Right forelimb (tissue), 1 donor: ENCODE measurements at places on chromosomes 12 and 14.

GRCh38 chr14:28151926-28152325 is 614.7 kb upstream of the FOXG1 start:
- no peak for DNase-seq

DNA sequence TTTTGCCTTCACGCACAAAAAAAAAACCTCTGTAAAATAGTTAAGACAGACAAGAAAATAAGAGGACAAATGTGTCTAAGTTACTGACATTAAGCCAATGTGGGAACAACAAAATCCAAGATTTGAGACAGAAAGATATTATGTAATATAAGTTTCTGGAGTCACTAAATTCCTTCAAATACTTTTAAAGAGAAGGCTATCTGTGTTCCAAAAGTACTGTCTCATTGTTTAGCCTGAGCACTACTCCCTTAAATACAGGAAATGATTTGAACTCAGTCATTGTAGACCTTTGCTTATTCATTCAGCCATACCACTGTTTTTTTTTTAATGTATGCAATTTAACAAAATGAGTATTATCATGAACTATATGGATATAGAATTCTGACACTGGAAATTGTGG is 82.7 kb upstream of the KITLG start:
- no peak for DNase-seq

DNA sequence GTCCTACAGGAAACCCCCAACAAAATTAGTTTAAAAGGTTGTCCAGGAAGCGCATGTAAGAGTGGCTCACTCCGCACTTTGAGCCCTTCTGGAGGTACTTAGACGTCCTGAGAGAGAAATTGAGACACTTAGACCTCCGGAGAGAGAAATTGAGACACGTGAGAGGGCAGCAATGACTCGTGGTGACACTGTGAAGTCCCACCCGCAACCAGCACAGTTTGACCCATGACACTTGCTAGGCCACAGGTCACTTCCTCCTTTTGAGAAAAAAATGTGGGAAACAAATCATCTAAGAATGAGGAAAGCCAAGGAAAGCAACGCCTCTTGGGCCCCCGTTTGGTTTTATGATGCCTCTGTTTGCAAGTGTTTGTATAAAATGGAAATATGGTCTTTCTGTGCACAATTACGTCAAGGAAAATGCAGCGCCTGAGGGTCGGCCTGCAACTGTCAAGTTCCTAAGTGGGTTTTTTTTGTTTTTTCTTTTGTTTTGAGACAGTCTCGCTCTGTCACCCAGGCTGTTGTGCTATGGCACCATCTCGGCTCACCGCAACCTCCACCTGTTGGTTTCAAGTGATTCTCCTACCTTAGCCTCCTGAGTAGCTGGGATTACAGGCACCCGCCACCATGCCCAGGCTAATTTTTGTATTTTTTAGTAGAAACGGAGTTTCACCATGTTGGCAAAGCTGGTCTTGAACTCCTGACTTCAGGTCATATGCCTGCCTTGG is 13.6 kb upstream of the CDCA4 start:
- peak; percentile 36 for DNase-seq

DNA sequence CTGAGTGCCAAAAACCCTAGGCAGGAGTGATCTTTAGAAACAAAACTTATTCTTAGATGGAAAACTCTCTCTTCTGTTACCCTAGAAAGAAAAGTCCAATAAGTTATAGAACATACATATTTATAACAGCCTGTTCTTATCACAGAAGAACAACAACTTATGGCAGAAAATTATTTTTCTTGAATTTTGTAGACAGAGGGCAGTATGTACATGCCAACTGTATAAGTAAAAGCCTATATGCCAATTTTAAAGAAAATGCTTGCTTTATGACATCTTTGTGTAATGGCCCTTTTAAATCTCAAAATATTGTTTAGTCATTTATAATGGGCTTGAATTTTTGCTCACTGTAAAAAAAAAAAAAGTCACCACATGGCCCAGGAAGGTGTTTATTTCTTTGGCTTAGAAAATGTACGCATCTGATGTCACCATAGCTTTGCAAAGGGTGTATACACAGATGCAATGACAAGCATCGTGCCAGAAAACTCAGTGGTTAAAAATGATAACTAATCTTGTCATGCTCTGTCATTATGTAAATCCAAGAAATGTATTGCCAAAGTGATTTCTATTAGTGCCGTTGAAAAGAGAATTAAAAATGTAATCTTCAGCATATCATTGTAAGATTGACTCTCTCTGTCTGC is 38.3 kb upstream of the GRIP1 start:
- DNase-seq = no peak

- no peak for DNase-seq
Observed at GRCh38 chr12:52244615-52244994, 11.6 kb downstream of the KRT7 start.

- no peak for DNase-seq
Observed at GRCh38 chr14:22651586-22651985, 7.4 kb upstream of the OR6J1 start.

GRCh38 chr14:81940651-81941050 is 407.0 kb upstream of the SEL1L start:
- no peak for DNase-seq

DNA sequence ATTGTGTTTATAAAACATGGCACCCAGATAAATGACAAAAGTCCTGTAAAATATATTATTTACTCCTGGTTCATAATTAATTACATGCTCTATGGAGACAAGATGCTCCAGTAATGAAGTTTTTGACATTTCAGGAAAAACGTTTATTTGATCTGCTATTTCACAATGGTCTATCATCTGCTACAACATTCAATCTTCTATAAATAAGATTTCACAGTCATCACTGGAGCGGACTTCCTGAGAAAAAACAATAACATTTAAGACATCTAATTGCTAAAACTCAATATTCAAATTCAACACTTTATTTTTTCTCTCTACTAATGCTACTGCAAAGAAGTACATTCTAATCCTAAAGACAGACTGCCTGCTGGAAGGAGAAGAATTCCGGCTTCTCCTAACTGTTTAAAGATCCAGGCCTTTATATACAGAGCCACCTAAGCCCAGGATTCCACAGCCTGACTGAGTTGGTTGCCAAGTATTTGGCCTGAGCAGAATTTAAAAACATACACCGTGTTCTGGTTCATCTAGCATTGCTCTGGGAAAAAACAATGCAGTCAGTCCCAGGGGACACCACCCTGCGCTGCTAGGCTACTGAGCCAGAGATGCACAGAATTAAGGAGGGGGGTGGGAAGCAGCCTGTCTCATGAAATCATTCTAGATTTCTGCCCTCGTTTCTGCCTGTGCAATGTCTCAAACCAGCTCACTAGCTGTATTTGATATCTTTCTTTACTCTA is 58.0 kb downstream of the TMTC1 start:
- no peak for DNase-seq

GRCh38 chr14:79438696-79439342 is 772.5 kb downstream of the DIO2 start:
- no peak for DNase-seq
